ENCODE measurements at places on chromosomes 4 and X.

GRCh38 chrX:53422861-53423306 is at the start of gene RIBC1:
RIBC1 (plus strand) TSS chrX:53422873; CDS start chrX:53426277, 3,404 bp downstream.
- no peak for DNase-seq

GRCh38 chrX:113741744-113742143 is 842.1 kb upstream of the HTR2C start:
- no peak for DNase-seq

DNA sequence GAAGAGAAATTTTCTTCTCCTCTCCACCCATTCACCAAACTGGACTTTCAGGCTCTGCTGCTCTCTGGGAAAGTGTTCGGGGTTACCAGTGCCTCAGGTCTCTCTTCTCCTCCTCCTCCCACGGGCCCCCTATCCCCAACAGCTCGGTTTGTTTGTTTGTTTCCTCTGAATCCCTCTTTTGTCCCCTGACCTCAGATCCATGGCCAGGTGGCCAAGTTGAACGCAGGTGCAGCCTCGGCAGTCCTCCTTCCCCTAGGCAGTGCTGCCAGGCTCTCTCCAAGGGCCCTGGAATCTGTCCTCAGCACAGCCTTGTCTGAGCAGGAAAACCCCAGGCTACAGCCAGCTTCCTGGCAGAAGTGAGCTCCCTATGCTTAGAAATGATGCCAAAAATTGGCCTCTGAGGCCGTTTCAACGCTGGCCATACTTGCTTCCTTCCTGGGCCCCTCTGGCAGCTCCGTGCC is 60.0 kb downstream of the FHDC1 start:
- DNase-seq, result no peak

DNA sequence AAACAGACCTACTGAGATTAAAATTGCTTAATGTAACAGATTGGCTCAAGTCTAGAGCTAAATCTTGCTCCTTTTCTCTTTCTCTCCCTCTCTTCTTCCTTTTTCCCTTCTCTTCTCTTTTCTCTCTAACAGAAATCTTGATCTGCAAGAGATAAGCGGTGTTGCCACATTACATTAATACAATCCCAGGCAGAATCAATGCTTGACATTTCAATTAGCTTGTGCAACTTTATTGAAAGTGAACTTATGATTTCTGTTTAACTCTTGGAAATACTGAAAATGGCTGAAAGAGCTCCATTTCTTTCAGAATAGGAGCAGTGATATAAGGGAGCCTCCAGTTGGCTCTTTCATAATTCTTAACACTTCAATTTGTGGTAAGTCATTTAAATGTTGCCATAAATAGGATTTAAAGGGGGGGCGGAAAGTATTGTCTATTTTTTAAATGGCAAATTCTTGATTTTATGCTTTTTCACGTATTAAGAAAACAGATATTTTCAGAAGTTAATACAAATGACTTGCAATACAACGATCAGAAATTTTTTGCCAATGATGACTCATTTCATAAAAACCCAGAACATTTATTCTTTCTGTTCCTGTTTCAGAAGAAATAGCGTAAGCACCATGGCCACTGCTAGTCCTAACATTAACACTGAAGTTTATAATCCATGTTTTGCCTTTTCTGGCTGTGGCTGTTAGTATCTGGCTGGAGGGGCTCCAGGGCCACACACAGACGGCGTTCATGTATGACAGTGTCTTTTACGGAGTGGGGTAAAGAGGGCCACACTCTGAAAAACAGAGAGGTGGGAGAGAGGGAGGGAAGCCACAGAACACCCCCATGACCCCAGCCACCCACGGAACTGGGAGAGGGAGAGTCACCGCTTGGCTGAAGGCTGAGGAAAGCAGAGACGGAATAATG is 115.7 kb upstream of the FAT1 start:
- DNase-seq, result peak; percentile 71

- no peak for DNase-seq
These were observed 31.8 kb downstream of the CHIC2 start for GRCh38 chr4:54032558-54033135.

DNA sequence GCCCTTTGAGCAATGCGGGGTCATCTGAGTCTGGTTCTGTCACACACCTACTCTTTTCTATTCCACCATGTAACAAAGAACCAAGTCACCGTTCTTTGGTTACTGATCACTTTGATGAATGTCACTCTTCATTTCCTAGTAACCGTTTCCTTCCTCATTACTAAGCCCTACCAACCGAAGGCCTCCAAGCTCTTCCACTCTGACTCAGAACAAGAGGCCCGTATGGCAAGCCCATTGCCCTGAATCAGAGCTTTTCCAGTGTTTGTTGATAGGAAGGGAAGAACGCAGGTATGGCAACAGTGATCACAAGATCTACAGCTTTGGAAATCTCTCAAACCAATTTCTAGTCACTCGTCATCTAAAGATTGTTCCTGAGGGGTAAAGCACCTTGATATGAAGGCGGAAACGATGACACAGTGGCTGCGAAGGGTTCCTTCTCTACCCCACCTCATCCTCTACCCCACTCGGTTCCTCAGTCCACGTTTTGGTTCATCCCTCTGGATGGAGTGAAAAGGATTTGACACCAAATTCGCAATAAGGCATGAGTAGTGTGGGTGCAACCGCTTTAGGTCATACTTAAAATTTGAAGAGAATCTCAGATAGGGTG is 28.0 kb upstream of the CD40LG start:
- no peak for DNase-seq

DNA sequence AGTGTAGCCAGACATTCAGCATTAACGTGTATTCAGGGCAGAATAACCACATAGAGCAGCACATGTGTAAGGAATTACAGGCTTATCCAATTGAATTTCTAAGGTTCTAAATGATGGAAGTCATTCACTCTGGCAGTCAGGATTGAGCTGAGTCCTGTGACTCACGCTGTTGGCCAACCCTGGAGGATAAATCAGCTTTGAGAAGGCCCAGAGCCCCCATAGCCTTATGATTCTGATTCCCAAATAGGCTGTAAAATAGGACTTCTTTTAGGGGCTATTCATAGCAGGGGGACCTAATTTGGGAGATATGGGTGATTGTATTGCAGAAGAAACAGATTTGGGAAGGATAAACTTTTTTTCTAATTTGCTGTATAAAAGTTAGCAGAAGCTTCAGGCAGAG is 8.1 kb upstream of the HPF1 start:
- no peak for DNase-seq

DNA sequence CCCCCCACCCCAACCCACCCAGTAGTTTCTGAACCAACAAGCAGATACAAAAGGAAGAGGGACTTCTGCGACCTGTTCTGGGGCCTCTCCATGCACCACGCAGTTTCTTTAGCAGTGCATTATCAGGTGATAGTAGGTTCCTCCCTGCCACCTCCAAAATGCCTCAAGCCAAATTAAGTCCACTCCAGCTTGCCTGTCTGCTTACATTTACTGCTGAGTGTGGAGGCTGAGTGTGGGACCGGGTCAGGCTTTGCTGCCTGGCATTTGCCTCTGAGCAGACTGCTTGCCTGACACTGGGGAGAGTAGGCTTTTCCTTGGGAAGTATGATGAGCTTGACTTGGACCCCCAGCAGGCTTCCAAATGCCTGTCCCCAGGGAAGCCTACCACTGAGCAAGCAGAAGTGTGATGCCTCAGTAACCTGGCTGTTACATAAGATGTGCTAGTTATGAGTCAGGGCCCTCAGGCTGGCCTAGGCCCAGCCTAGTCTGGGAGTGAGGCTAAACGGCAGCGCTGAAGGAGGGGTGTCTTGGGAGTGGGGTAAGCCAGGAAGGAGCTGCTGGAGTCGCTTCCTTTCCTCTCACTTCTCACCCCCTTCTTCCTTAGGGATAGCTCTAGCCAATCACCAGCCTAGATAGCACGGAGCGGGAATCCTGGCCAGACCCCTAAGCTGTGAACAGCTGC is 9.0 kb downstream of the TSC22D3 start:
- DNase-seq, result peak; percentile 69

DNA sequence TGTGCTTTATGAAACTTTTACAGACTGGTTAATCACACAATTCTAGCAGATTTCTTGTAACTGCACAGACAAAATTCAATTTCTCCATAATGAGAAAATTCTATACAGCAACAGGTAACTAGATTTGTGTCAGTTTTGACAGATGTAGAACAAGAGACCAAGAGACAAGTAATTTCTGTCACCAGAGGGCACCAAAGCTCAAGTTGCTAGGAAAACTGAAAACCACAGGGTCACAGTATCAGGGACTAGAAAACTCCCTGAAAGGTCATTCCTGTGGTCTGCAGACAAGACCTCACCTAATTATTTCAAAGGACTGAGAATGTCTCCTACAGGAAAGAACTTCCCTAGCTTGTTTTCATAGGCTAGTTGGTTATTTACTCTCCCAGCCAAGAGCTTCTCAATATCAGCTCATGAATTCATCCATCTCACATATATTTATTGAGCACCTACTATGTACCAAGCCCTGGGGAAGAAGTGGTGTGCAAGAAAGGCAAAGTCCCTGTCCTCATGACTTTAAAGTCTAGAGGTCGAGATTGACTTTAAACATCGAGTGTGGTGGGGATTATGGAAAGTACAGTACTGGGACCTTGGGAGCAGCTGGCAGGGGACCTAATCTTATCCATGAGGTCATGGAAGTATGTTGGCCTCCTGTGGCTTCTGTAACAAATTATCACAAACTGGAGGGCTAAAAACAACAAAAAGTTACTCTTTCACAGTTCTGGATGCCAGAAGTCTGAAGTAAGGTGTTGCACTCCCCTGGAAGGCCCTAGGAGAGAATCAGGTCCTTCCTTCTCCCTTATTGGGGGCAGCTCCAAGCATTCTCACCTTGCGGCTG is 47.8 kb upstream of the SETD7 start:
- DNase-seq, result no peak

DNA sequence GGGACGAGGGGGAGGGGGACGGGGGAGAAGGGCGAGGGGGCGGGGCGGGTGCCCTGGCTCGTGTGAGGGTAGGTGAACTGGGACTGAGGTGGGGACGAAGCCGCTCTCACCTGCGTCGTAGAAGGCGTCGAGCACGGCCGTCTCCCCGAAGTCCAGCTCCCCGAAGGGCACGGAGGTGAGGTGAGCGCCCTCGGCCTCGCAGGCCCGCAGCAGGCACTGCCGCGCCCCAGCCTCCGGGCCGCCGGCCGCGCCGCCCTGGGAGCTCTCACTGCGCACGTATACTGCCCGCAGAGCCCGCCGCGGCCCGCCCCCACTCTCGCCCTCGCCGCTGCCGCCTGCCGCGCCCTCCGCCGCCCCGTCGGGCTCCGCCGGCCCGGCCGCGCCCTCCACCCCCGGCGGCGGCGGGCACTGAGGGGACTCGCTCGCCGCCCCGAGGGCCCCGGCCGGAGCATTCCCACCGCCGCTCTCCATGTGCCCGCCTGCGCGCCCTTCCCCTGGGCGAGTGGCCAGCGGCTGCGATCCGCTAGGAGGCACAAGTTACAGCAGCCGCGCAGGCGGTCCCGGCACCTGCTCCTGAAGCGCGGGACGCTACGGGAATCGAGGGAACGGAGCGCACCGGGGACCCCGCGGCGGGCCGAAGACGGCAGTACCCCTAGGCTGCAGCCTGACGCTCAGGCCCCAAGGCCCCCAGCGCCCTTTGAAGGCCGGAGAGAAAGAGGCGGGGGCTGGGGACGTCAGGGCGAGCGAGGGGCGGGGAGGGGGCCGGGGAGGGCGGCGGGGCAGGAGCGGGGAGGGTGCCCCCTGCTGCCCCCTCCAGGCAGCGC is at the start of gene MAP3K15:
TSS of gene MAP3K15 (minus strand) at position 718 of the 824 bp plus-strand sequence. CDS start at position 471, 247 bp downstream.
- DNase-seq, result no peak

- peak; percentile 80 for DNase-seq
These were observed 725 bp downstream of the FAM120C start for GRCh38 chrX:54182194-54182863.

GRCh38 chr4:108301545-108302251 is 133.0 kb upstream of the LEF1 start:
- no peak for DNase-seq

DNA sequence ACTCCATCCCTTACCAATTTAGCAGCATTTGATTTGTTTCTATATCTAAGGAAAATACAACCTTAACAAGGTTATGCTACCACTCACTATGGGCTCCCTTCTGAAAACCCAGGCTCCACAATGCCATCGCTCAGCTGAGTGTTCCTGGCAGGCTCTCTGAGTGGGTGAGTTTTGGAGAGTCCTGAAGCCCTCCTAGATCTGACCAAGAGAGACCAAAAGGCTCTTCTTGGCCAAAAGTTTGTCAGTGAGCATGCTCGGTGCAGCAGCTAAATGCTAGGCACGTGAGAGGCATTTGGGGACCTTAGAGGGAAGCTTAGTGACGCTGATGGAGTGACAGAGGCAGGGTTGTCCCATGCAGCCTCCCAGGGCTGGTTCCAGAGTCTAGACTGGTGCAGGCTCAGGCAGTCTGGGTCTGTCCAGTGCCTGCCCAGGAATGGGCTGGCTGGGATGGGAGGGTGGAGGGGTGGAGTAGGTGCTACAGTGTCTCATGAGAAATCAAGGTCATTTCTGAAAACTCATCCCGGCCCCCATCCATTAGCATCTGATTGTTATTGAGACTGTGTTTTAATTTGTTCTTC is 346.8 kb downstream of the NR3C2 start:
- no peak for DNase-seq

GRCh38 chrX:19683817-19684216 is 168.5 kb upstream of the MAP3K15 start:
- no peak for DNase-seq

DNA sequence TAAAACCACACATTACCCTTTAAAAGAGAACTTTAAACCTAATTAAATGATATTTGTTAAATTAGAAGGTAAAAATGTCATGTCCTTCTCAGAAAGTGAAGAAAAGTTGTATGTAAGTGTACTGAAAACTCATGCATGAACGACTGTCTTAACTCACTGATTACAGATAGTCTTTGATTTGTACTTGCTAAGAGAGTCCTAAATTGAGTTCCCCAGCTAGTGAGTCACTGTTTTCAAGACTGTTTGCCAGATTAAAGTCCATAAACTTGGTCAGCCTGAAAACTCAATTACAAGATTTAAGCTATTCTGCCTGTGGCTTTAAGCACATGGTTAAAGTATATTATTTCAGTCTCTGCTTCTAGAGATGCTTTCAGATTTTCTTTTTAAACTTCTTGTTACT is 124.9 kb upstream of the ZCCHC13 start:
- no peak for DNase-seq

DNA sequence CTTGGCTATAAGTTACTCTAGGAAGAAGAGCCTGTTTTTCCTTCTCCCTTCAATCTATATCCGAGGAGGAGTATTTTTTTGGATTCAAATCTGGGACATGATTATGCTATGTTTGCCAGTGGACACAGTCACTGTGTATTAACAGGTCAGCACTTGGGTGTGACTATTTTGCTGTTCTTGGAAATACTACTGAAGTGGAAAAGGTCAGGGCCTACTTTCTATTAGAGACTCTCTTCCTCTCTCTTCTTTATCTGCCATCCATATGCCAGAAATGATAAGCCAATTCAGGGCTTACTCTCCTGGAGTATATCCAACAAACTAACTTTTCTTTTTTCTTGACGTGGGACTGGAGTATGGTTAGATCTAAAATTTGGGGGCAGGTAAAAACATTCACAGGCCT is 40.5 kb downstream of the MID1IP1 start:
- DNase-seq, result no peak

DNA sequence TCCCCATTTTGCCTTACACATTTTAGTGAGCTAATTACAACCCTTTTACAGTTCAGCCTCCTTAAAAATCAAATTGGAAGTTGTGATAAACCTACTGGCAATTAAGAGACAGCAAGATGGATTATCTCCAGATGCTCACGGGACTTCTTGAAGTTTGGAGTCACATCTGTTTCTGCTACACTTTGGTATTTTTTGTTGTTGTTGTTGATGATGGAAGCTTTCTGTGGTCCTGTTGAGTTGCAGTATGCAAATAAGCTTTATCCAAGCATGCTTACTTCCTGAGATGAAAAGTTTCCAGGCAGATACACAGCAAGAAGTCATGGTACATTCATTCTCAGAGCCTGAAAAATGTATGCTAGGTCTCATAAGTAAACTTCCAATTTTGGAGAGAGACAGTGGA is 670.0 kb upstream of the AMOT start:
- DNase-seq, result no peak

- no peak for DNase-seq
These were observed 273.2 kb downstream of the ADGRL3 start for GRCh38 chr4:61473306-61473705.

Measured in sciatic nerve (tissue), 2 donors.